ENCODE measurements at places on chromosomes 5 and 9.

- no peak for DNase-seq
These were observed 22.4 kb upstream of the ANGPTL2 start for GRCh38 chr9:127144670-127145445.

DNA sequence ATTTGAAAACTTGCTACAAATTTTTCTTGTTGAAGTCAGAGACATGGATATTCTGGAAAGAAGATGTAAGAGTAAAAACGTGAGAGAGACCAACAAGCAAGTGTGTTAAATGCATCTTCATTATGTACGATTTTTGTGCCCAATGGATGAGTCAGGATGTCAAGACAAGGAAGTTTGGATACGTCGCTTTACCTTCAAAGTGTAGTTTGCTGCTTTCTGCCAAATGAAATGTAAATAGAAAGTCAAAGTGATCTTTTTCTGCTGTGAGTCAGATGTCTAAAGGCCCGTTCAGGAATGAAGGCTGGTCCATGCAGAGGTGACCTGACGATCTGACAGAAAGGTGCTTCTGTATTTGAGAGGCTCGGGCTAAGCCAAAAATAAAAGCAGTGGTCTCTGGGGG is 273.1 kb upstream of the PIK3R1 start:
- DNase-seq, result no peak

- DNase-seq, result no peak
These were observed 48.8 kb downstream of the CD180 start for GRCh38 chr5:67147760-67148159.

DNA sequence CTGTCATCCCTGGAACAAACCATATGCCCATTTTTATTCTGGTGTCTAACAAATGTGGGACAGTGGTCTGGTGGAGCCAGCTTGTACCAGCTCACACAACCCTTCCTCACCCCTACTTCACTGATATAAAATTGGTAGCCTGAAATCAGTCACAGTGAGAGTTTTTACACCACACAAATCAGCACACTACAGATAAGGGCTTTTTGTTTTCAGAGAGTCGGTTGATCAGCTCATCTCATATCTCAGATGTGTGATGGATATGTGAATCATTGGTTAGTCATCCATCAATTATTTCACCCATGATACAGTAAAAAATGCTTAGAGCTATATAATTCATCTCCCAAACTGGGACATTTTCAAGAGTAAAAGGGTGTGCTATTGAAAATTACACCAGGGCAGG is 529.2 kb downstream of the EBF1 start:
- DNase-seq, result no peak

- DNase-seq, result no peak
These were observed 133.4 kb upstream of the CDH9 start for GRCh38 chr5:27171761-27172261.

GRCh38 chr5:64210866-64211265 is 45.2 kb downstream of the RNF180 start:
- DNase-seq, result no peak

DNA sequence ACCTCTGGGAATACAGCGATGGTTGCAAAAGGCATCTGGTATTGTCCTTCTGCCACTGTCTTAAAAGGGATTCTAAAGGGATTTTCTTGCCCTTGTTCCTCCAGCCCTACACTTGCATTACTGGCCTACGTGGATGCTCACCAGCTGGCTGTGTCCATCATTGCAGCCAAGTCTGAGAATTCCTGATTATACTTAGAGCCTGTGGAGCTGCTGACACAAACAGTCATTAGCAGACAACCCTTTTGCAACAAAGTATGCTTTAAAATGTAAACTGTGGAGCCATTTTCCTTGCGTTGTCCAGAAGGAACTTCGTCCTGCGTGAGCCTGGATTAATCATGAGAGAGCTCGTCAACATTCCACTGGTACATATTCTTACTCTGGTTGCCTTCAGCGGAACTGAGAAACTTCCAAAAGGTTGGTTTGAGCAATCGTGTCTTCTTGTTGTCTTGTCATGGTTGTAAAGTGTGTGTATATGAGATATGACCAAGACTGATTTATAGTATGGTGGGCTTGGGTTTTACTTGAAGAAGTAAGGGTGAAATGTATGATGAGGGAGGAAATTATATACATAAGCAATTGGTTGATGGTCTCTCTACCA is at the start of gene MUSK:
Gene MUSK, plus strand, starts transcription at position 222 of the 598 bp plus-strand sequence. Its CDS starts 114 bp downstream, at position 336.
- DNase-seq, result no peak

DNA sequence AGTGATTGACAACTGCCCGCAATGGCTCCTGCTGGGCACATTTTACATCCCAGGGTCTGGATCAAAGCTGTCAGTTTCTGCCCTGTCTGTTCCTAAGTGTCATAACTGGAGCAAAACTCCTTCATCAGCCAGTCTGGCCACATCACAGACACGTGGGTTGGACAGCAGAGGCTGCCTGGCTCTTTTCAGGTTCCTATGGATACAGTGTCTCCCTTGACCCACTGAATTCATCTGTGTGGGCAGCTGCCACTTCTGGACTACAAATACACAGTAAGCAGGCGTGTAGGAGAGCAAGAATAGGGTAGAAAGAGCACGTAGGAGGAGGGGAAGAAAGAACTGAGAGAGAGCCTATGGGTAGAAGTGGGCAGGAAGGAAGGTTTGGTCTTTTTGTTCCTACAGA is 238.0 kb downstream of the ENC1 start:
- DNase-seq, result no peak

DNA sequence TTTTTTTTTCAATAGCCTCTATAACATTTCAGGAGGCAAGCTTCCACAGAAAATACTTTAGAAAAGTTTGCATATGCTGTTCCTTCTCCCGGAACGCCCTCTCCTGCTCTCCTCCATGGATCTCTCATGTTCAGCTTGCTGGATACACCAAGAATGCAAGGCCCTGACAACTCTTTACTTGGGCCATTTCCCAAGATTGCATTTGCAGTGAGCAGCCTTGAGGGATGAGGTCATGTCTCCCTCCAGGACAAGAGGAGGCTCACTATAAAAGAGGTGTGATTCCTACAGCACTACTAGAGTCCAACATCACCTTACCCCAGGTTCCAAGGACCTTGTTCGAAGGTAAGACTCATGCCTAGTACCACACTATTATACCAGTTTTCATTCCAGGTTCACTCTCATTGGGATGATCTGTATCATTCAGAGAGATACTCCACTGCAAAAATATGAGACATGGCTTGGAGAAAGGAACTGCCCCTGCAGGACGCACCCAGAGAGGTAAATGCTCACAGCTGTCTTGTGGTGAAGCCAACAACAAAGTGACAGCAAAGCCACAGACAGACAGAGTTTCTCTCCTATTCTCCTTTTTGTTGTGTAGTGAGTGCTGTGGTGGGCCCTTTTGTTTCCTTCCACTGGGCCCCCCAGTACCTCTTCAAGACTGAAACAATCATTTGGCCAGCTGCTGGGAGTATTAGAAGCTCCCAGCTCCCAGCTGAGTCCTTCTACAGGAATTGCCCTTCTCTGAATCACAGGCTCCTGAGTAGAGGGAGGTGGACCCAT is 151.7 kb upstream of the ZNF366 start:
- no peak for DNase-seq

DNA sequence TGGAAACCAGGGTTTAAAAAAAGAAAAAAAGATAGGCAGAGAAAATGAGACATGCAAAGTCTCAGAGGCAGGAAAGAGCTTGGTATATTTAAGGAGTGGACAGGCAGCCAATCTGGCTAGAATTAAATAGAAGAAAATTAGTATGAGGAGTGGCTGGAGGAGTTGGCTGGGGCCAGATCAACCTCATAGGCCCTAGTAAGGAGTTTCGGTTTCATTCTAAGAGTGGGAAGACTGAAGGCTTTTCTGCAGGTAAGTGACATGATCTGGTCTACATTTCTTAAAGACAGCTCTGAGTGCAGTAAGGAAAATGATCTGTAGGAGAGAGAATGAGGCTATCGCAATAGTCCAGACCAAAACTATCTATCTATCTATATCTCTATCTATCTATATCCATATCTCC is 27.5 kb downstream of the ADRB2 start:
- DNase-seq, result no peak

GRCh38 chr9:29775491-29775890 is 2202.2 kb upstream of the C9orf72 start:
- no peak for DNase-seq

- DNase-seq, result no peak
These were observed 424.0 kb upstream of the CCNH start for GRCh38 chr5:87836696-87837095.

GRCh38 chr5:93415819-93416218 is 165.2 kb downstream of the NR2F1-AS1 start:
- no peak for DNase-seq

GRCh38 chr5:140118302-140118936 is 4.5 kb downstream of the PURA start:
- no peak for DNase-seq

DNA sequence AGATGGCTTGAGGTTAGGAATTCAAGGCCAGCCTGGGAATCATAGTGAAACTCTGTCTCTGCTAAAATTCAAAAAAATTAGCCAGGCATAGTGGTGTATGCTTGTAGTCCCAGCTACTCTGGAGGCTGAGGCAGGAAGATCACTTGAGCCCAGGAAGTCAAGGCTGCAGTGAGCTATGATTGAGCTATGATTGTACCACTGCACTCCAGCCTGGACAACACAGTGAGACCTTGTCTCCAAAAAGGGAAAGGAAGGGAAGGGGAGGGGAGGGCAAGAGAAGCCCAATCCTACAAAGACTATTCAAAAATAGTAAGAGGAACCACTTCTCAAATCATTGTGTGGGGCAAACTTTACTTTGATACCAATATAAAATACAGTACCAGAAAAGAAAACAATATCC is 11.2 kb downstream of the SEMA4D start:
- DNase-seq, result no peak

DNA sequence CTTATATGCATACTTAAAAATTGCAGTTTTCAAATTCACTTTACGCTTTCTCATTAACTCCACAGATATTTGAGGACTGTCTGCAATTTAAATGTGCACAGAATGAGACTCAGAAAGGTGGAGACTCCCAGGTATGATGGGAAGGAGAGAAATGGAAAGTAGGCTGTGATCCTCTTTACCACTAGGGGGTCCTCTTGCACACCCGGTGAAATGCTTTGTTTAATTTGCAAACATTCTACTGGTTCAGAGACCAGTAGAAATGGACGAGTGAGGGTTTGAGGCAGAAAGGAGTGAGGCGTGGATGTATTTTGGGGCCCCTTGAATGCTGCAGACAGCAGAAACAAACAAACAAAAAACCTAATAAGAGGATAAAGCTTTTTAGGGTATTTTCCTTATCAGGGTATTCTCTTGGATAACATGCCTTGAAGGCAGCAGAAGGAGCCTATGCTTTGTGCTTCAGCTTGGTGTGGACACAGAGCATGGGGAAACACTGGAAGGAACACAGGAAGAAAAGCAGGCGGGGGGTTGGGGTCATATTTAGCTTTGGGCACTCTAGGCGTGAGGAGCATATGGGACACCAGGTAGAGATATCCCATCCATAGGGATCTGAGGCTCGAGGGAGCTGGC is 410.1 kb downstream of the DMRT2 start:
- peak; percentile 51 for DNase-seq

DNA sequence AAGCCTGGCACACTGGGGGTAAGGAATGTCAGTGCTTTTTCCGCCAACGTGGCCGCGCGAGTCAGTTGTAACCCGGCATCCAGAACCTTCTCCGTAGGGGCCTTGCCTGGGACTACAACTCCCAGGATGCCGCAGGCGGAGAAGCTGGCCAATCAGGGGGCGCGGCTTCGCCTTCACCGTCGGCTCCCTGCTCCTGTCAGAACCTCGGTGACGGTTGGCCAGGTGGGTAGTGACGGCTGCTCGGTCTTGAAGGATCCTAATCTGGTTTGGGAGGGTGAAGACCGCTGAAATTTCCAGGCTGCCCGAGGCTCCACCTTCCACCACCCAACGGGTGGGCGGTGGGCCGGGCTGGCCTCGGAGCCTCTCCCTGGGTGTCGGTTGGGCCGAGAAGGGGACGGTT is at the start of gene C5orf58:
Gene C5orf58, plus strand, starts transcription at position 200 of the 400 bp plus-strand sequence. CDS start 1,992 bp downstream, outside the sequence.
- no peak for DNase-seq

DNA sequence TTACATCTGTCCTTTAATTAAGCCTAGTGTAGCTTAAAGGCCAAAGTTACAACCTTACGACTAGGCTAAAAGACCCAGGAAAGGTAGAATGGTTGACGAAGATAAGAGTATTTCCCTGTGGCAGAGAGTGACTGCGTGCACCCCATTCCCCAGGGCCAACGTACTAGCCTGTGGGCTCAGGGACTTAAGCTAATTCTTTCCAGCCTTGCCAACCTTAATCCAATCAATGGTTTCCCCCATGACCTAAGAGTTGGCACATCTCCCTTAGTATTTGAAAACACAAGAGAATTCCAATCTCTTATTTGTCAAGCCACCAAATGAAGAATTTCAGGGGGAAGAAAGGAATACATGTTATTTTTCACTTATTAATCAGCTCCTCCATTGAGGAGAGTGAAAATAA is 16.0 kb downstream of the CTNND2 start:
- DNase-seq, result no peak

DNA sequence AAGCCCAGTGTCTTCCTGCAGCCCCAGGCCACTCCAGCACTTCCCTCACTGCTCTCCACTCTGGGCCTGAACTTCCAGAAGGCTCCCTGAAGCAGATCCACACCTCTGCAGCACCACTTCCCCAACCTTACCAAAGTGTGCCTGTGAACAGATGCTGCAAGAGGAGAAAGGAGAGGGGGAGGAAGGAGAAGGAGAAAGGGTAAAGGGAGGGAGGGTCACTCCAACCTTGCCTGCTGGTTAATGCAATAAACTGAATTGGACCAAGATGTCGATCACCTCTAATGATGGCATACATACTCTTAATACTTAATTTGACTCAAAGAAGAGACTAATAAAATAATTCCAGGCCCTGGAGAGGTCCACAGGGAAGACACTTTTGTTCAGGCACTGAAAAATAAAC is 77.2 kb upstream of the RAI14 start:
- DNase-seq, result no peak

- no peak for DNase-seq
These were observed 24.8 kb upstream of the TERT start for GRCh38 chr5:1319436-1320256.

DNA sequence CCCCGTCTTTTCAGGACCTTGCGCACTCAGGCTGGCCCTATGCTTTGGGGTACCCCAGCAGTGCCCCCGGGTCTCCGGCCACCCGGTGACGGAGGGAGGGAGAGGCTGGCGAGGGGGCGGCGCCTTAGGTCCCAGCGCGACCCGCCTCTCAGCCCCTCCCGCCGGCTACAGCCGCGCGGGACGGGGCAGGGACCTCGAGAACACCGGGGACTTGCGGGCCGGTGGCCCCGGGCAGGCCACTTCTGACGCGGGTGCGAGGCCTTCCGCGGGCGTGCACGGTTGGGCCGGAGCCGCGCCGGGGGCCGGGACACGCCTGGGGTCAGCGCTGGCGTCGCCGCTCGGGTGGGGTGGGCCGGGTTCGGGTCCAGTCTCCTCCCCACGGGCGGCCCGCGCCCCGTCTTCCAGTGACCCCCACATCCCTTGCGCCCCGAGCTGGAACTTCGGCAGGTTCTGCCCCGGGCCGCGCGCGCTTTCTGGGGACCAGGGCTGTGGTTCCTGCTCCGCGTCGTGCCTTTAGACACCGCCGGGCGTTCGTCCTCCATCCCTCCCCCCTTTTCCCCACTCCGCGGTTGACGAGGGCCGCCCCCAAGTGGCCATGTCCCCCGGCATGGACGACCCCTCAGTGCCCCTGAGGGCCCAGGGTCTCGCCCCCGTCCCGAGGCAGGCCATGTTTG is 3.8 kb upstream of the SQSTM1 start:
- no peak for DNase-seq

- no peak for DNase-seq
These were observed 2.9 kb downstream of the KLHL3 start for GRCh38 chr5:137733006-137733405.

GRCh38 chr5:76941442-76941841 is 11.4 kb upstream of the CRHBP start:
- DNase-seq, result no peak

Measured in activated CD4-positive, alpha-beta T cell treated with anti-CD3 and anti-CD28 coated beads, Interleukin-2, Interleukin-4, amounts not matched to agents 100 ng/mL and 50 ng/mL, durations not matched to agents 16 hours and 8 hours (primary cell).